Left ventricle myocardium inferior (tissue), 1 donor: ENCODE measurements at places on chromosomes 5 and 9. TPM values are rescaled to one million over a fixed set of nuclear protein-coding genes. Genes with fewer than 3 reads are reported as not detected.
A peak's percentile ranks its signal among the peaks of the same experiment; 100 is the strongest.

DNA sequence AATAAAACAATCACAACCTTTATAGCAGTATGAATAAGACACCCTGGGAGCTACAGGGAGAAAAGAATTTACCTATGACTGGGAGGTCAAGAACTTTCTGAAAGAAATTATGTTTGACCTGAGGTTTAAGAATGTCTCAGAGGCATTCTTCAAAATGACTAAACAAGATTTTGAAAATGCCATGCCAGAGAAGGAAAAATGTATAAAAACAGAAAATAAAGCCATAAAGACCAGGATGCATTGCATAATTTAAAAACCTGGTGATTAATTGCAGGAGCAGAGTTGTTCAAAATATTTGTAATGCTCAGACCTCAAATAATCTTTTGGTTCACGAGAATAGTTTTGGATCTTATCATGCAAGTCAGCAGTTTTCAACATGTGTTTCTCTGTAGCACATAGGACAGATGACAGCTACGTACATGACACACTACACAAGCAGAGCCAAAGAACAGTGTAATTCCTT, 954.7 kb upstream of the ARRDC3 start:
- no peak for DNase-seq

DNA sequence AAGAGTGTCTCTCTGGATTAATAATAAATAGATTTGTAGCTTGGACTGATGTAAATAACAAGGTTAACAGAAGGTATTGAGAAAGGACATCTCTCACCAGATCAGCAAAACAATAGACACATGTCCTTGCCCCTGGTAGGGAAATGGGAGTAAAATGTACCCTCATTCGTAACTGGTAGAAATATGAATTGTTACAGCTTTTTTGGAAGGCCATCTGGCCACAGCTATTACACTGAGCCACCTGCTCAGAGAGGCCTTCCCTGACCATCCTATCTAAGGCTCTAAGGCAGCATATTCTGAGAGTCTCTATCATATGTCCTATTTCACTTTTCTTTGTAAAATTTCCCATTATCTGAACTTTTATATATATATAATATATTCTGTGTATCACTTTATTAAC, 129.1 kb upstream of the MAP1B start:
- no peak for DNase-seq

- no peak for DNase-seq
Measured at GRCh38 chr5:97148288-97148687, 5.9 kb upstream of the LIX1 start.

DNA sequence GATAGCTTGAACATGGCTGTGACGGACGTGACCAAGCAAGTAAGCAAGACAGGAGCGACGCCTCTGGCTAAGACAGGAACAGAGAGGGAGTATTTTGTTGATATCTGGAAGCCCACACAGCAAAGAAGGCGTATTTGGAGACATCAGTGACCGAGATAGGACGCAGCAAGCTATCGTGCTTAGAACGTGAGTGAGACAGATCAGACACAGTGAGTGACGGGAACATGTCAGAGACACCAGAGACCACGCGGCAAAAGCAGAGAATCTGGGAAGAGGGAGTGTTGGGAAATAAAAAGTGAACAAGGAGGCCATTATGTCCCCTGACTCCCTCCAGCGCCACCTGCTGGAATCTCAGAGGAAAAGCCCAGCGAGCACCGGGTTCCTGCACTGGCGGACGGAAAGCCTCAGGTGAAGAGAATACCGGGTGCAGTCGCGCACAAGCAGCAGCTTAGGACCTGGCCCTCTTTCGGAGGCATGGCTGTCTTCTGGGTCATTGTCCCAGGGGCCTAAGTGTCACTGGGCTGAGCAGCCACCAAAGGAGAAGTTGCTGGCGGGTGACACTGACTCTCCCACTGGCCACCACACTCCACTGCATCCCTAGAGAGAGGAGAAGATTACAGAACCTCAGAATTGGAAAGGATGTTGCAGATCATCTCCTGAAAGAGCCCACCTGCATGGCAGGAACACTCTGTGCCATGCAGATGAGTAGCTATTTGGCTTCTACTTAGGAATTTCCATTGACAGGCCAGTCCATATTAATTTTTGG, 99.1 kb downstream of the FBXO38 start:
- peak; percentile 34 for DNase-seq

Gene CDC14B
- total RNA-seq: 26.4 TPM

Gene ERAP2
- 6.7 TPM for total RNA-seq

- no peak for DNase-seq
Measured at GRCh38 chr5:18944771-18945170, 1043.2 kb downstream of the CDH18 start.

DNA sequence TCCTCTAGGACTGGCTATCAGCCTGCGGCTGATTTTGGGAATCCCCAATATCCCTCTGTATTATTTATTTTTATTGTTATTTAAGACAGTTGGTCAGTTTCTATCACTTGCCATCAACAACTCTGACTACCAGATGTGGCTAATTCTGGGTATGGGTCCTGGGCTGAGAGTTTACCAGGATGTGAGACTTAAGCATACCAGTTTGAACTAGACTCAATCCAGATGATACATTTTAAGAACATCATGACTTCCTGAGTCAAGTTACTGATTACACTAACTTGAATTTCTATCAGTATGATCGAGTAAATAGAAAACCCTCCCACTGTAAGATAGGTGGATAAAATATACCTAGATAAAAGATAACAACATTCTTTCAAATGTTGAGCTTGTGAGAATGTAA, 634.0 kb downstream of the MAT2B start:
- DNase-seq: no peak

DNA sequence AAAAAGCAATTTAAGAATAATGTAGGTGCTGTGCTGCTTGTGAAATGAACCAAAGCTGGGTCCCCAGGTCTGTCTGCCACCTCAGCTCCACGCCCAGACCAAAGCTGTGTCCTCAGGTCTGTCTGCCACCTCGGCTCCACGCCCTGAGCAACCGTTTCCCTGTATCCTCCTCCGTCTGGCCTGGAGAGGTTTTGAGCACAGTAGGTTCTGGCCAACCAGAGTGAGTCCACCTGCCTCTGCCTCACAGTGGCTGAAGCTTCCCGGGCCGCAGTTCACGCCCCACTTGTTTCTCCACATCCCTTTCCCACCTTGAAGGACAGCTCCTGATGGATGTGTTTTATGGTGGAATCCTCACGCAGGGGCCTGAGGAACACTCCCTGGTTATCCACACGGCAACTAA, 120.5 kb downstream of the ADAMTS2 start:
- no peak for DNase-seq

Gene GRM6
- not detected for total RNA-seq

DNA sequence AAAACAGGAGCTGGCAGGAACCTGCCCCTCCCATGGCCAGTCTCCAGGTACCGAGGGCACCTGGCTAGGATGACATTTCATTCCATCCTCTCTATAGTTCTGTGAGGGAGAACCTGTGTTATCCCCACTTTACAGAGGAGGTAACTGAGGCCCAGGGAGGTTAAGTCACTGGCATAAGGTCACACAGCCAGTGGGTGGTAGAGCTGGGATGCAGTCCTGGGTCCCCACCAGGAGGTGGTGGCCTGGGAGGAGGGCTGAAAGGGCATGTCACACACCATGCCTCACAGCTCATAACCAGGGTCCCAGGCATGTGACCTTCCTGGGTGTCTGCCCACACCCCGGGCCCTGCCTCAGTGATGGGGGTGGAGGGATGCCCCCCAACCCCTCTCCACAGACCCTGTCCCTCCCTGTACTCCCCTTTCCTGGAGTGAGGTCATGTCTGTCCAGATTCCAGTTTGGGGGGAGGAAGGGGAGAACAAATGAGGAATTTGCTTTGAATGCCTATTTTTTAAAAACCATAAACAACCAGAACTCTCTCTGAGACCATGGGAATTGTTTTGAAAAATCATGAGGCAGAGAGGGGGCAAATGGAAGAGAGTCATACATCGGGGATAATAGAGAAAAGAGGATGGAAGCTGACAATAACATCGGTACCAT, 77.7 kb upstream of the STXBP1 start:
- DNase-seq: no peak

Gene PPP2R2B
- 0.11 TPM for total RNA-seq

GRCh38 chr5:141632650-141633049, 4.0 kb downstream of the HDAC3 start:
- no peak for DNase-seq

GRCh38 chr9:83775932-83776331, 41.6 kb downstream of the GKAP1 start:
- no peak for DNase-seq

GRCh38 chr9:3012245-3012644, 168.3 kb upstream of the PUM3 start:
- no peak for DNase-seq

GRCh38 chr9:40928803-40929487, 199.5 kb downstream of the FOXD4L6 start:
- DNase-seq: no peak

DNA sequence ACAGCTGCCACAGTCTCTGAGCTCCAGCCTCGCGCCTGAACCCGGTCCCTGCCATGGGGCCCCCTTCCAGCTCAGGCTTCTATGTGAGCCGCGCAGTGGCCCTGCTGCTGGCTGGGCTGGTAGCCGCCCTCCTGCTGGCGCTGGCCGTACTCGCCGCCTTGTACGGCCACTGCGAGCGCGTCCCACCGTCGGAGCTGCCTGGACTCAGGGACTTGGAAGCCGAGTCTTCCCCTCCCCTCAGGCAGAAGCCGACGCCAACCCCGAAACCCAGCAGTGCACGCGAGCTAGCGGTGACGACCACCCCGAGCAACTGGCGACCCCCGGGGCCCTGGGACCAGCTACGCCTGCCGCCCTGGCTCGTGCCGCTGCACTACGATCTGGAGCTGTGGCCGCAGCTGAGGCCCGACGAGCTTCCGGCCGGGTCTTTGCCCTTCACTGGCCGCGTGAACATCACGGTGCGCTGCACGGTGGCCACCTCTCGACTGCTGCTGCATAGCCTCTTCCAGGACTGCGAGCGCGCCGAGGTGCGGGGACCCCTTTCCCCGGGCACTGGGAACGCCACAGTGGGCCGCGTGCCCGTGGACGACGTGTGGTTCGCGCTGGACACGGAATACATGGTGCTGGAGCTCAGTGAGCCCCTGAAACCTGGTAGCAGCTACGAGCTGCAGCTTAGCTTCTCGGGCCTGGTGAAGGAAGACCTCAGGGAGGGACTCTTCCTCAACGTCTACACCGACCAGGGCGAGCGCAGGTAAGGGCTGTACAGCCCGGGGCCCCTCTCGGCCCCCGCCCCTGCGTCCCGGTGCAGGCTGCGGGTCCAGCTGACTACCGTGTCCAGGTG, 509 bp downstream of the LVRN start:
- DNase-seq: no peak

DNA sequence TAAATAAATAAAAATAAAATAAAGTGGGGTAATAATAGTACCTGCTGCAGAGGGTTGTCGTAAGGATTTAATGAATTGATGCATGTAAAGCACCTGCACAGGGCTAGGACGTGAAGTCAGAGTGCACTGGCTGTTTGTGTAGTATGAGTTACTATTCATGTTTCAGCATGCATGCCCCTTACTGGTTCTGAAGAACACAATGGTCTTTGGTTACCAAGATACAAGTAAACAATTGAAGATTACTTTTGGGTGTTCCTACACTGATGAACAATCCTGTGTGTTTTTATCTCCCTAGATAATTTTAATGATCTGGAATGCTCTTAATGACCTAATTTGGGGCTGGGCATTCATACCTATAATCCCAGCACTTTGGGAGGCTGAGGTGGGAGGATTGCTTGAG, 23.2 kb upstream of the PRRC2B start:
- DNase-seq: no peak

Gene RASEF
- total RNA-seq: 0.05 TPM

DNA sequence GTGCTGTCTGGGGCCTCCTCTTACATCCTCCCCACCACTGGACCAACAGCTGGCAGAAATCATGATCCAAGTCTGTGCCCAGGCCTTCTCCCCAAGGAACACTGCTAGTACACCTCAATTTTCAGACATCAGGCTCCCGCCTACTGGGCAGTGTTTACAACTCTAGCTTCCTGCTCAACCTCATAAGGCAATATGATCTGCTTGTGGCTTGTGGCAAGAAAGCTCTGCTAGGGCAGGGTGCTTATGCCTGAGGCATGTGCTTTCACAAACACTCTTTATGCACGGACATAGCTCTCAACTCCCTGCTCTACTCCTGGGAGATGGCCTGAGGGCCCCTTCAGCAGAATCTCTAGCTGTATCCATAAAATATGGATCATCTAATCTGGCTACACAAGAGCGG, 32.5 kb downstream of the SH3TC2 start:
- no peak for DNase-seq

Gene SPOCK1
- total RNA-seq: 28.6 TPM

DNA sequence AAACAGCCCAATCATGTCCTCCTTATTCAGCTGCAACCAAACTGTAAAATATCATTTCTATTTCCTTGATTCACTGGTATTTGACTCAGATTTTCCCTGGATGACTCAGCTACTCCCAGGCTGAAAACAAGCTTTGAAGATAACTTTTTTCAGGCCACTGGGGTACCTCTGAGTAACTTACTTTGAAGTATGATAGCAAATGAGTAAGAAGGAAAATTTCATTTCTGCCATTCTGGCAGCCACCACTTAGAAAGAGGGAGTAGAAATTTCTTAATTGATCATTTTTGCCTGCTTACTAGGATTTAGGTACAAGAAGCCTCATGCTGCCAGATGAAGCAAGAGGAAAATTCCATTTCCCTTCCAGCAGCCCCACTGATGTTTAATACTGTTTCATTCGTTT, 247.4 kb downstream of the PRELID2 start:
- DNase-seq: no peak

Gene WASHC1
- total RNA-seq: 13.5 TPM

- DNase-seq: no peak
Measured at GRCh38 chr5:41683181-41683580, 172.8 kb upstream of the PLCXD3 start.

Gene IL7R
- total RNA-seq: 0.66 TPM

Gene SLC25A2
- not detected for total RNA-seq

DNA sequence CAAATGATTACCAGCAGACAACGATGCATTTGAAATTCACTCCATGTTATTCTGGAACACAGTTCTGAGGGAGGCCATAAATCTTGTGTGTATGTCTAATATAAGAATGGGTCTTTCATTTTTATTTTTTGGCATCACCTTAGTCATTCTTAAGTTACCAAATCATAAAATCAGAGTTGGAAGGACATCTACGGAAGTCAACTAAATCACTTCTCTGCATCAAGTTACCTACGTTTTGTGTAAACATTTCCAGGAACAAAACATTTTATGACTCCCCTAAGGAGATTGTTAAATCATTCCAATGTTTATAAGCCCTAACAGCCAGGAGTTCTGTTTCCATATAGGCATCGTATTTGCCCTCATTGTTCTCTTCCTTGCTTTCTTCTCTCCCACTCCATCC, 378.2 kb downstream of the FAM170A start:
- no peak for DNase-seq

DNA sequence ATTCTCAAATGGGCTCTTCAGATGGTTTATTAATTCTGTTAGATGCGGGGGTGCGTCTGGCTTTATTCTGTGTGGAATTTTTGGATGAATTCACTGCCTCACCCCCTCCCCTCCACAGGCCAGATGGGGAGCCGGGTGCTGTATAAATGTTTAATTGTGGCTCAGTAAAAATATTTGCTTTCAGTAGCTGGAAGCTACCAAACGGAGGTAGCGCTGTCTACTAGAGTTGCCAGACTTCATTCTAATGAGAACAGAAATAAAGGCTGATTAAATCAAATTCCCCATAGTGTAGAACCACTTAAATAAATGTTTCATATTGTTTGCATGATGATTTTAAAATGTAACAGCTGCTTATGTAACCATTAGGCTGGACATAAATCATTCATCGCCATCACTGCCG, 34.5 kb upstream of the KCNMB1 start:
- DNase-seq: no peak
